ENCODE measurements at places on chromosomes 16 and 17.

DNA sequence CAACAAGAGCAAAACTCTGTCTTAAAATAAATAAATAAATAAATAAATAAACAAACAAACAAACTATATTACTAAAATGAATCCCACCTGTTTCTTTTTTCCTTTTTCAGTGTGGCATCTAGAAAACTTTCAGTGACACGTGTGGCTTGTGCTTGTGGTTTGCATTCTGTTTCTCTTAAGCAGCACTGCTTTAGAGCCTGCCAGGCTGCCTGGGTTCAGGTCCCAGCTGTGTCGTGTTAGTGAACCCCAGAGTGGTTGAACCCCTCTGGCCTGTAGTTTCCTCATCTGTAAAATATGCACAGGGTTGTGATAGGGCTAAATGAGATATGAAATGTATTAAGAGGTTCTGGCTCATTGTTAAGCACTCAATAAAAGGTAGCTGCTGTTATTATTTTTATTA lies 12.1 kb upstream of the EPN3 start:
- DNase-seq, result no peak

- DNase-seq, result no peak
Measured at GRCh38 chr16:69814078-69814477, 51.9 kb downstream of the WWP2 start.

- no peak for DNase-seq
Measured at GRCh38 chr16:79845734-79846135, 245.2 kb upstream of the MAF start.

DNA sequence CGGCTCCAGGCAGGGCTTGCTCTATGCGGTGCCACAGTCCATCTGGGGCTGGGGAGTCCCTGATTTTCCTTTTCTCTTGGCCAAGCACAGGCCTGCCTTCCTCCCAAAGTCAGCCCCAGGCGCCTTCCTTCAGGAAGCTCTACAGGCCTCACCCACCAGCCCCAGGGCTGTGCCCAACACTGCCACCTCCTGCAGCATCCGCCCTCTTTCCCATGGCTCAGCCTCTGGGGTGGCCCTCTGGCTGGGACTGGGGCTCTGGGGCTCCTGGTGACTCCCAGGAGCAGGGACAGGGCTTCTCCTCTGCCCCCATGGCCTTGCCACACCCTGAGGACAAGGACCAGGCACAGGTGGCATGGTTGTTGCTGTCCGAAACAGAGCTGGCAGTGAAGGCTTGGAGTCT lies 817 bp downstream of the ITGB4 start:
- no peak for DNase-seq

DNA sequence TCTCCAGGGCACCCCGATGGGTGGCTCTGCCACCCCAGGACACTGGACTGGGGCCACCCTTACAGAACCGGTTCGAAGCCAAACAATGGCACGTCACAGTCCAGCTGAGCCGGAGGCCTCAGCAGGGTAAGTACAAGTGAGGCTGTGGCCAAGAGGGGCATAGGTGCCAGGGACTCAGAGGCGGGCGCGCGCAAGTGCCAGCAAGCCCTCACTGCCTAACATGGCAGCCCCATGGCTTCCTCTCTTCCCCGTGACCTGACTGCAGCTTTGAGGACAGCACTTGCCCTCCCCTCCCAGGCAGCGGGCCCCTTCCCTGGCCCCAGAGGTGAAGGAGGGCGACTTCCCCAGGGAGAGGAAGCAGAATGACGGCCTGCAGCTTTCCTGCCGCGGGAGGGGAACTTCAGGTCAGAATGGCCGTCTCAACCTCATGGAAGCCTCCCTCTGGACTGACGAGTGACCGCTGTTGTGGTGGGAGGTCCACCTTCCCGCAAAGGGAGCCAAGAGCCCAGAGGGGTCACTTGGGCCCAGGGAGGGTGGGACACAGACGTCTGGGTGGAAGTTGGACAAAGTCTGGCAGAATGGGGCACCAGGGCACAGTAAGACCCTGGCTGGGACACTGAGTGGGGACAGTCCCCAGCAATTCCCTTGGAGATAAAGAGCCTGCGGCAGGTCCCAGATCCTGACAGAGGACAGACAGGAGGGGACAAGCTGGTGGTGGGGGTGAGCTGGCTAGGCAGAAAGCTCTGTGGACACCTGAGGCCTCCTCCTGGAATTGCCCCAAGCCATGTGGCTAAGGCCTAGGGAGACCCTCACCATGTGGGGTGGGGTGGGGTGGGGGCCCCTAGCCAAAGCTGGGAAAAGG lies 52.1 kb upstream of the TOB1 start:
- peak; percentile 43 for DNase-seq

DNA sequence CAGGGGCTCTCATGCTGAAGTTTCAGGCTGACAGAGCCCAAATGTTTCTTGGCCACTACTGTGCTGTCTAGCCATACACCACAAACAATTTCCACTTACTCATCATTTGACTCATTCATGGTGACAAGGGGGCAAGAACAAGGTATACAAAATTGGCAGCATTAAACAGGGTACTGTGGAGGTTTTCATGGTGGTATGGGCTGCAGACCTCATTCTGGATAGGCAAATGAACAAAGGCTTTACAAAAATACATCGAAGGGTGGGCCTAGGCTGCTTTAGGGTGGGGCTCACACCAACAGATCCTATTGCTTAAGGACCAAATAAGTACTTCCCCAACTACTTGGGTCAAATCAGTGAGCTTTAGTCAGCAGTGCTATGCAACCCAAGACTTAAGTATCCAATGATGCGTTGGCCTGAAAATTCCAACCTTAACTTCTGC lies 53.0 kb downstream of the N4BP1 start:
- DNase-seq, result no peak

GRCh38 chr17:49707246-49707607 lies 537 bp downstream of the SLC35B1 start:
- no peak for DNase-seq

GRCh38 chr17:41625602-41626001 lies 1.2 kb upstream of the KRT17 start:
- no peak for DNase-seq

DNA sequence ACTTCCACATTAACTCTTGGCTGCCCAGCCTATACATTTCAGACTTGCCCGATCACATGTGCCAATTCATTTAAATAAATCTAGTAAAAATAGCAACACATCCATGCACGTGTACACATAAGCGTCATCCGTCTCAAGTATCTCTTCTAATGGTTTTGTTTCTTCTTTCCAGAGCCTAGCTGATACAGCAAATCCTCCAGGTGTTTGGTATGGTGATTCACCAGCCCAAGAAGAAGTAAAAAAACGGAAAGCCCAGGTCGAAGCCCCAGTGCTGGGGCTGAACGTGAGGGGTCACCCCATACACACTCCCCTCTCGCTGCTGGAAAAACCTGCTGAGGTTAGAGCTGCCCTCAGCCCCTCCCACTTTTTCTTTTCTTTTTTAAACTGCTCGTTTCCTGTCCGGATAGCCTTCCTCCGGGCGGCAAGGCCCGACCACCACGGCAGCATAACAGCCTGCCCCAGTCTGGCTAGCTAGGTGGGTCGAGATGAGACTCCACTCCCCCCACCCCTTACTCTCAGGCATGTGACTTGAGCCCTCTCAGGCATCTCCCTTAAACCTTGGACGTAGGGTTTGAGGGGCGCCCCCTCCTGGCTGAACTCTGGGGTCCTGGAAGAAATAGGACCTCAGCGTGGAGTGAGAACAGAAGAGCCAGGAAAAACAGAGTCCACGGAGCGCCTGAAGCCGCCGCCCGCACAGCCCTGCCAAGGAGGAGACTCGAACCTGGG lies 13.9 kb upstream of the OR1F1 start:
- no peak for DNase-seq

DNA sequence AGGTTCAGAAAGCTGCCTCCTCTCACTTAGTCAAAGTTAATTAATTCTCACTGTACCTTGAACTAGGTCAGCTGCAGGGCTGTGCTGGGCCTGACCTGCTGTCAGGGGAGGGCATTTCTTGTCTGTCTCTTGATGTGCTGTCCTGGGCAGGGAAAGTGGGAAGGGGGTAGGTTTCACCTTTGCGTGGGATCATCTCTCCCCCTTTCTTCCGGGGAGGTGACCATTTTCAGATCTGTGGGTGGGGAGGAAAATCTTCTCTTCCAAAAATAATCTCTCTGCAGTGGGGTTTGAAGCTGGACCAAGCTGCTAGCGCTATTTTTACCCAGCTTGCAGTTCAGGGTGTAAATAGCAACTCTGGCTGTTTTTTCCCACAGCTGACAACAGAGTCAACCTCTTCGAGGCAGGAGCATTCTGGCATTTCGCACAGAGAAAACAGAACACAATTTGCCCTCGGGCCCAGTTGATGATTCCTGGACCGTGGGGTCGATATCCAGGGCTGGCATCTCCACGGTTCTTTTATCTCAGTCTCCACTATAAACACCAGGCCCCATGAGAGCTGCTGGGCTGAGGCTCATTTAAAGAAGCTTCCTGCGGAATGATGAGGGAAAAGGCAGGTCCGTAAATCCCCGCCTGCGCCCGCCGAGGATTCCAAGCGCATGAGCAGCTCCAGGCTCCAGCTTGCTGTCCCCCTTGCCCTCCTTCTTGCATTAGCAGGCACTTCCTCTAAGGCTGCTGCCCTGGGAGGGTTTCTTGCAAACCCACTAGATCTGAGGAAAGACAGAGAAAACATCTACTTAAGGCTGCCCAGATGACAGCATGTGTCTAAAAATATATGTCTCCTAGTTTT lies 93.9 kb downstream of the YPEL2 start:
- no peak for DNase-seq

GRCh38 chr17:56710986-56711385 lies 117.5 kb downstream of the NOG start:
- no peak for DNase-seq

GRCh38 chr17:11097121-11097520 lies 143.9 kb upstream of the SHISA6 start:
- no peak for DNase-seq

GRCh38 chr16:27977966-27978365 lies 85.5 kb downstream of the GSG1L start:
- DNase-seq, result no peak

GRCh38 chr17:62937606-62938005 lies 28.4 kb upstream of the TANC2 start:
- DNase-seq, result no peak

DNA sequence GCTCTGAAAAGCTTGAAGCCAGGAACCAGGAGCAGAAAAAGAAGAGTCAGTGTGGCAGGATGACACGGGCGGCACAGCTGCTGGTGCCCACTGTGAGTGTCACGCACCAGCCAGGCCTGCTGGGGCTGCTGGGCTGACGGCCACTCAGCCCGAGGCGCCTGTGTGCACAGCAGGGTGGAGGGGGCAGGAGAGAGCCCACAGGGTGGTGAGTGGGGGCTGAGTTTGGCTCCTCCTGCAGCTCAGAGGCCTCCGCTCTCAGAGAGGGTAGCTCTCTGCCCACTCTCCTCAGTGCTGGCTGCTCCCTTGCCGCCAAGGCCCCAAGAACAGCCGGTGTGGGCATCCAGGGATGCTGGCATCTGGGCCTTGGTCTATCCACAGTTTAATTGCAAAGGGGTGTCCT lies 59.6 kb downstream of the GSG1L start:
- DNase-seq, result no peak

DNA sequence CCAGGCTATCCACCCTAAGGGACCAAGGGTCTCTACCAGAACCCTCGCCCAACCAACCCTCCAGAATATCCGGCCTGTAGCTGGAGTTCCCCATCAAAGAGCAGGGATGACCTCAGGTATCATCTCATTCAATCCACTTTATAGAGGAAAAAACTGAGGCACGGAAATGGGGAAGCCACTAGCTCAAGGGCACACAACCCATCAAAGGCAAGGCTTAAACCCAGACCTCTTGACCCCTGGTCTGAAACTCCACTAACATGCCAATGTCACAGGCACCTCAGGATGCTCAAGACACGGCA lies 1.6 kb downstream of the TBC1D10B start:
- no peak for DNase-seq

DNA sequence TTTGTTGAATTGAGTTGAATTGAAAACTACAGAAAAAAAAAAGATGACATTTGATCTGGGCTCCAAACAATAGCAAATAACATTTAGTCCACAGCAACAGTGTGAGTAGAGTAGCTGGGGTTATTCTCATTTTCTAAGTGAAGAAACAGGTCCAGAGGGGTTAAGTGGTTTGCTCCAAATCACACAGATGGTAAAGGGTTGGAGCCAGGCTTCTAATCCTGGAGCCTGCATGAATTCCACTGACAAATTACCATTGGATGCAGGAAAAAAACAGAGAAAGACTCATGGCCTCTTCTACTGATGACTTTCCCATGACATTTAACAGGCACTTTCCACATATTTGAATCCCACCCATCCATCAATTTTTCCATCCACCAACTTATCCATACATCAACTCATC lies 182.4 kb downstream of the HS3ST4 start:
- DNase-seq, result no peak

DNA sequence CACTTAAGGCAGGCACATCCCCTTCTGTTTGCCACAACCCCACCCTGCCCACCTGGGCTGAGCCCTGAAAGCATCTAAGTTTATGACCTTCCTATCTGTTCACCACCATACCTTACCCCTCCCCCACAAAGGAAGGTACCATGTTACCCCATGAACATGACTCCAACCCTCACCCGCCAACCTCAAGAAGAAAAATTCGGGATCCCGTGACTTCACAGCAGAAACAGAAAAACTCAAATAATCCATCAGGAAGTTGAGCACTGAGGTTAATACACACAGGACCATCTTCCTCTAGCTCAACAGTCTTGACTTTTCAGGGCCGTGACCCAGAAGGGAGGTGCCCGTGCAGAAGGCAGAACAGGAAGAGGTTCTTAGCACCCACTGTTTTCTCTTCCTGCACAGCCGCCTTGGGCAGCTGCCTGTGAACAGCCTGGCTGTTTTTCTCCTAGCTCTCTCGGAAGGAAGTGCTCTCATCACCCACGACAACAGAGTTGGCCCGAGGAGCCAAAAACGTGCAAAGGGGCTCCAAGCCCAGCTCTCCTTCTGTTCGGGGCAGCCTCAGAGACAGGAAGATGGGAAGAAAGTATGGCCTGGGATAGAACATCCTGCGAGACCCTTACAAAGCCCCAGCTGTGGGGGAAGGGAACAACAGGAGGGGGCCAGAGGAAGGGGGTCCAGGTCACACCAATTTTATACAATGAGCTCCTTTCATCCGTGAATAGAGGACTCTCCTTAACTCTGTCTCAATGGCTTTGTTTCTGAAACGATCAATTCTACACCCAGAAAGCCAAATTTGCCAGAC lies 101.1 kb downstream of the XYLT1 start:
- no peak for DNase-seq

DNA sequence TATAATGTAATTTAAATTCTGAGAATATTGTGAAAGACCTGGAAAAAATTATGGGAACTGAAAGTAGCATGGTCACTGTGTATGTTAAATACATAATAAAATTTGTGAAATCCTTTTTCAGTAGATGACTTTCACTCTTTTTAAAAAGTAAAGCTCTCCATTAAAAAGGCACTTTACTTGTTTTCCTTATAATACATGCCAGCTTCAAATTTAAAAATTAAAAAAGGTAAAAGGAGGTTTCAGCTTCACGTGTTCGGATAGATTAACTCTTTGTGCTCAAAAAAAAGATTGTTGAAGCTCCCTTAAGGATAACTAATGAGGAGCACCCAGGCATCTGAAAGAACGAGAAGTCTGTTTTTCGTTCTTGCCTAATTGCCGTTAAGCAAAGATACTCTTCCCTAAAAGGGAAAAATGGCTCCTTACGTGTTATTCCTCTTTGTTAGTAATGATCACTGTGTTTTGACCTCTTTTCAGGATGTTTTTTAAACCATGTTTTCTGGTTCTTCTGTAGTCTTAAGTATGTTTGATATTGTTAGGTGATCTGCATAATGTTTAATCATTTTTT lies 87.8 kb downstream of the TUBD1 start:
- DNase-seq, result no peak
